ENCODE measurements at places on chromosomes 2 and 18.

DNA sequence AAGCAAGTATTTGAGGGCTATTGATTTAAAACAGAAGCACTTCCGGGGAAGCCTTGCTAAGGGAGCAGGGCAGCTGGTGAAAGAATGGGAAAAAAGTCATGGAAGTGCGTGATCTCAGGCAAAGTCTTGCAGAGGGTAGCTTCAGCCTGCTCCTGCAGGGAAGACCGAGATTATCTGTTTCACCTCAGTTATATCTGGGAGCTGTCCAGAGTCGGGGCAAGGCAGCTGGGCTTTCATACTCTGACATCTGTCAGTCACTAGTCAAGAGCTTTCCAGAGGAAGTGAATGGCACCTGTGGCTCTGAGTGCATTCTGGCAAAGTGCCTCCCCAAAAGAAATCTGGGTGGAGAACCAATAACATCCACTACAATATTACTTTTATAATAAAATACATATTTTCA, 8.7 kb downstream of the NXPH2 start:
- no peak for DNase-seq

- no peak for DNase-seq
Measured at GRCh38 chr2:100036793-100037192, 105.6 kb downstream of the AFF3 start.

DNA sequence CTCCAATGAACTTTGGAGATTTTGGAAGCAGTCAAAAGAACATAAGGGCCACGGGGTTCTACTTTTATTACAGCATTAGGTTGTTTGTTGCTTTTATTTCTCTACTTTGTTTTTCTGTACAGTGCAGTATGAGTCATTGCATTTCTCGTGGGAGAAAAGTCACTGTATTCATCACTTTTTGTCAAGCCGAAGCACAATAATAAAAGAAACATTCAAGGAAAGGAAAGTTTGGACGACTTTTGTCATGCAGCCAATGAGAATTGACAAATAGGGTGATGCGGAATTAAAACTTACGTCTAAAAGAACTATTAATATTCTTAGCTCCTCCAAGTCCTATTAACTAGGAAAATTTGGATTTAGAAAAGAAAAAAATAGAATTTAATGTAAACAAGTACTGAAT, 209.9 kb downstream of the TMEM182 start:
- DNase-seq, result no peak

DNA sequence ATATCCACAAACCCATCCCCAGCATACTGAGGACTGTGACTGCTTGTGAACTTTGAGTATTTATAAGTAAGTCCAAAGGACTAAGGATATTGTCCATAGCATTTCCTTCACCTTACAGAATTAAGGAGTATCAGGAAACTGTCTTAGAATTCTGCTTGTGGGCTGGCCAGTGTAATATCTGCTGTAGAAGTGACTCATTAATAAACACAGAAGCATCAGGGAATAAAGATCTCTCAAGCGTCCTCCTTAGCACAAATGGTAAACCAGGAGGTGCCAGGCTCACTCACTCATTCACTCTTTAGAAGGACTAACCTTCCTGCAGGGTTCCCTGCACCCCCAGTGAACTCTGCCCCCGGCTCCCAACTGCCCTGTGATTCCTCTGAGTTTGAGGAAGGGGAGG, 31.0 kb downstream of the CCDC68 start:
- DNase-seq, result no peak

GRCh38 chr2:49973436-49973835, 819.1 kb upstream of the FSHR start:
- DNase-seq, result no peak

- no peak for DNase-seq
Measured at GRCh38 chr2:127535422-127535901, at the start of gene MYO7B. MYO7B (plus strand) TSS chr2:127535683; CDS start chr2:127559723, 24,040 bp downstream.
